ENCODE measurements at places on chromosomes 5 and 9. TPM values are rescaled to one million over a fixed set of nuclear protein-coding genes. Genes with fewer than 3 reads are reported as not detected.

The ZNF484 gene
- total RNA-seq: 15.0 TPM

The DND1 gene
- 0.43 TPM for total RNA-seq

The BTNL9 gene
- not detected for total RNA-seq

The FAM169A gene
- total RNA-seq: 2.7 TPM

The CKMT2 gene
- not detected for total RNA-seq

The C5orf52 gene
- total RNA-seq: not detected

The PCDH12 gene
- 35.1 TPM for total RNA-seq

The RETREG1 gene
- 0.27 TPM for total RNA-seq

The PCDHGA4 gene
- total RNA-seq: 2.2 TPM

The STC2 gene
- total RNA-seq: 47.5 TPM

The ZNF462 gene
- total RNA-seq: 10.9 TPM

The SET gene
- 721 TPM for total RNA-seq
